Left forelimb (tissue), 1 donor: ENCODE measurements at places on chromosomes 11 and 22.

GRCh38 chr11:33259869-33260268 is 2.7 kb downstream of the HIPK3 start:
- DNase-seq, result no peak

GRCh38 chr11:19614370-19614940 is 98.2 kb upstream of the NAV2 start:
- DNase-seq, result no peak

- no peak for DNase-seq
Measured at GRCh38 chr11:90556606-90557005, 333.8 kb upstream of the CHORDC1 start.

GRCh38 chr11:704781-705645 is 1.0 kb upstream of the EPS8L2 start:
- no peak for DNase-seq

DNA sequence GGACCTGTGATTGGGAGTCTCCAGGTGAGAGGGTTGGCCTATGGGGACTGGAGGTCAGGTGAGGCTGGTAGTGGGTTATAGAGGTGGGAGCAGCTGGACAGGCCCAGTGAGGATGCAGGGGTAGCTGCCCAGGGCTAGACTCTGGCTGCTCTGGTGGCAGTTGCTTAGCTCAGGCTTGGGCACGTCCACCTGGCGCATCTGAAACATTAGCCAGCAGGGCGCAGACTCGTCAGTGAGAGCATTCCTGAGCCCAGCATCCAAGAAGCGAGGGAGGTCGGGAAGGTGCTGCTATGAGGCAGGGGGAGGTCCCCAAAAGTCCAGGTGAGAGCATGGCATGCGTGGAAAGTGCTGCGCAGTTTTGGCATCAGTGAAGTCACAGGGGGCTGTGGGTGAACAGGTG is 3.5 kb upstream of the GGT1 start:
- DNase-seq, result no peak

DNA sequence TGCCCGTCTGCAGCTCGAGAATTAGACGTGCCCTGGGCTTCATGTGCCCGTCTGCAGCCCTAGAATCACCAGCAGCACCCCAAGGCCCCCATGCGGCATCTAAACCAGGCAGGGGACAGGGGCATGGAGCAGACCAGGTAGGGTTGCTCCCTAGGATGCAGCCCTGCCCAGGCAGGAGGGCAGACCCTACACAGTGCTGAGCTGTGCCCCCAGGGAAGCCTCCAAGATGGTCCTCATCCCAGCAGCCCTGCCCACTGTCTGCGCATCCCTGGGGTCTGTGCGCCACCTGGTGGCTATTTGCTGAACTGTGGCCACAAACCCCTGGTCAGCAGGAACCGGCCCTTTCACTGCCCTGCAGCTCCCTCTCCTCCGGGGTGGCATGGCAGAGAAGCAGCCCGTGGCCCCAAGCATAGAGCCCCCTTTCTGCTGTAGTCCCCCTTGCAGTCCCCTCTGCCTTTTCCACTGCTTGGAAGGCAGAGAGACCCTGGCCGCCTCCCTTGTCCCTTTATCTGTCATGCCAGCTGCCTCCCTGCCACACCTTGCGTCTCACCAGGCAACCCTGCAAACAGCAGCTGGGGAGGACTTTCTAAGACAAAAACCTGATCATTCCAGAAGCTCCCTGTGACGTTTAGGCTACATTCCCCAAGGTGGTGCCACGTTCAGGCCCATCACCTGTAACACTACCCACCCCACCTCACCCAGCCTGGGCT is 86.6 kb downstream of the KCNQ1 start:
- peak; percentile 87 for DNase-seq

- peak; percentile 82 for DNase-seq
Measured at GRCh38 chr11:44309478-44310205, at the start of gene ALX4. Gene ALX4, minus strand, starts transcription at chr11:44310139. Its CDS starts 77 bp downstream, at chr11:44310062.
